ENCODE measurements at places on chromosomes 16 and 17. TPM values are rescaled to one million over a fixed set of nuclear protein-coding genes. Genes with fewer than 3 reads are reported as not detected.

The KRT31 gene
- total RNA-seq: not detected

The ENPP7 gene
- total RNA-seq: not detected

The HCRT gene
- not detected for total RNA-seq

The GUCY2D gene
- not detected for total RNA-seq

The SCN4A gene
- not detected for total RNA-seq

The ITGAX gene
- not detected for total RNA-seq

The CD300LB gene
- not detected for total RNA-seq

The PYCARD gene
- total RNA-seq: 235 TPM

The ATXN7L3 gene
- total RNA-seq: 46.9 TPM

The LRRC46 gene
- not detected for total RNA-seq

The PLA2G10 gene
- total RNA-seq: not detected

The NHLRC4 gene
- not detected for total RNA-seq

The ALKBH5 gene
- total RNA-seq: 130 TPM

The MYH8 gene
- not detected for total RNA-seq

The TEDC2 gene
- total RNA-seq: 0.85 TPM

The MYH13 gene
- total RNA-seq: not detected

The SGCA gene
- total RNA-seq: not detected

The ST6GALNAC1 gene
- total RNA-seq: 0.96 TPM

The ALOX12 gene
- 0.24 TPM for total RNA-seq

The TBC1D3 gene
- total RNA-seq: not detected

The RNF222 gene
- total RNA-seq: 0.43 TPM

The CRISPLD2 gene
- 0.21 TPM for total RNA-seq

The TRIM65 gene
- 24.1 TPM for total RNA-seq

The KRT16 gene
- total RNA-seq: 2,720 TPM

The ABCA9 gene
- total RNA-seq: not detected

The KRT20 gene
- total RNA-seq: not detected

The PPP1R27 gene
- not detected for total RNA-seq
